LHCN-M2 (cell line): ENCODE measurements at places on chromosomes 5 and 9. TPM values are rescaled to one million over a fixed set of nuclear protein-coding genes. Genes with fewer than 3 reads are reported as not detected.

Gene GABRA1
- total RNA-seq: not detected in 2 replicates

Gene NOTCH1
- 9.1 and 10.8 TPM in 2 replicates for total RNA-seq

Gene PCDHGA3
- 0.57 TPM in 1 of 2 replicates, not detected in the other for total RNA-seq

Gene ANXA2R
- 1.7 and 2.6 TPM in 2 replicates for total RNA-seq

Gene CD14
- total RNA-seq: 0.96 and 1.1 TPM in 2 replicates

Gene TMED9
- 119 and 136 TPM in 2 replicates for total RNA-seq

Gene EIF4E1B
- total RNA-seq: not detected in 2 replicates

Gene TRIM36
- 3.9 and 5.4 TPM in 2 replicates for total RNA-seq

Gene NME5
- 0.17 TPM in 1 of 2 replicates, not detected in the other for total RNA-seq
